ENCODE measurements at places on chromosomes 6 and 20.

GRCh38 chr6:144064402-144065212 lies 30.8 kb downstream of the SF3B5 start:
- no peak for DNase-seq

- no peak for DNase-seq
Measured at GRCh38 chr6:23454080-23454976, 671.7 kb upstream of the NRSN1 start.

- DNase-seq = no peak
Measured at GRCh38 chr6:119346936-119347335, 2.6 kb downstream of the MAN1A1 start.

DNA sequence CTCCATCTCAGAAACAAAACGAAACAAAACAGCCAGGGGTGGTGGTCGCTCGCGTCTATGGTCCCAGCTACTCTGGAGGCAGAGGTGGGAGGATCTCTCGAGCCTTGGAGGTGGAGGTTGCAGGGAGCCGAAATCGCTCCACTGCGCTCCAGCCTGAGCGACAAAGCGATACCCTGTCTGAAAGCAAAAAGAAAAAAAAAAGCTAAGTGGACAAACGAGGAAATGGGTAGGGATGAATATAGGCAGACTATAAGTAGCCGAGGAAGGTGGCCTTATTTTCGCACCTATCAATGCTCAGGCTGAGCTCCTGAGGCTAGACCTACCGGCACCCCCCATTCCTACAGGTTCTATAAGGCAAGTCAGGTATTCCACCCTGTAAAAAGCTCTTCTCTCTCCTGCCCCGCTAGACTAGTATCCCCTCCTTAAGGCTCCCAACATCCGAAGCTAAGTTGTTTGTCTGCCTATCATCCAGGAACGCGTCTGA lies 650 bp upstream of the CASP8AP2 start:
- DNase-seq = no peak

DNA sequence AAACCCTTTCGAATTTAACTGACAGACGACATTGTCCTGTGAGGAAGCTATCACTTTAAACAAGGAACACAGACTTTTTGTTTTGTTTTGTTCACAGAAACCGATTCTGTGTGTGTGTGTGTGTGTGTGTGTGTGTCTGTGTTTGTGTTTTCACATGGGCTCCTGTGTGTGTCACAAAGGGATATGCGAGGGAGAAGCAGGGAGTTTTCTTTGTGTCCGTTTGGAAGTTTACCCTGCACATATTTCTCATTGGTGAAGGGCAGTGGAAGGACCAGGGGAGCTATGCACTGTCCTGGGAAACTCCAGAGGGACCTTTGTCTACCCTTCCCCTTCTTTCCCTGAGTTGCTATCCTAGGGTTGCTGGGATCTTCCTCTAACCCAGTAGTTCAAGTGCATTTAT lies 17.7 kb downstream of the POM121L2 start:
- DNase-seq = no peak

DNA sequence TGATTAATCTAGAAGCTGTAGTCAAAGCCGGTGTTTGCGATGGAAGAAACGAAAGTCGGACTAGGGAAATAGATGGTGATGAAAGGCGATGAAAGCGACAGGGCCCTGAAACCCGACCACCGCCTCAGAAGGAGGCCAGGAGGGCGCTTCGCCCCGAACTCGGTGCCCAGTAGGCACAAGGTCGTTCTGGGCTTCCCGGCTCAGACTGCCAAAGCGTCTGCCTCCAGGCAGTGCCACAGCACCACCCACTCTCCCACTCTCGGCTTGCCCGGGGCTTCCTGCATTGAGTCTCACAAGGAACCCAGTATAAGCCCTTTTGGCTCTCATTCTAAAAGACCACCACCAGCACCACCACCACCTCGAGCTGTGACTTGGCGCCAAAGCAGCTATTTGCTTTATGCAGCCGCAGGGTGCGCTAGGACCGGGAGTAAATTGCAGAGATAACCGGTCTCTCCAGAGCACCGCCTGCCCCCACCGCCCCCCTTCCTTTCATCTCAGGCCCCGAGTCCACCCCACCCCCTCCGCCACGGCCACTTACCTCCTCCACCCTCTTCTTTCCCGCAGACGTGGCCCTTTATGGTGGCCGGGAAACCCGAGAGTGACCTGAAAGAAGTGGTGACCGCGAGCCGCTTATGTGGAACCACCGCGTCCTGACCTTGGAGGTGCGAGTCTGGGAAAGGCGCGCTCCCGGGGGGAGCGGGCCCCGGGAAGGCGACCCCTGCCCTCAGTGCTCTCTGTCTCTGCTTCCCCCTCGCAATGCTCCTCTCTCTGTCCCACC lies 2.4 kb downstream of the TCF21 start:
- DNase-seq = no peak

DNA sequence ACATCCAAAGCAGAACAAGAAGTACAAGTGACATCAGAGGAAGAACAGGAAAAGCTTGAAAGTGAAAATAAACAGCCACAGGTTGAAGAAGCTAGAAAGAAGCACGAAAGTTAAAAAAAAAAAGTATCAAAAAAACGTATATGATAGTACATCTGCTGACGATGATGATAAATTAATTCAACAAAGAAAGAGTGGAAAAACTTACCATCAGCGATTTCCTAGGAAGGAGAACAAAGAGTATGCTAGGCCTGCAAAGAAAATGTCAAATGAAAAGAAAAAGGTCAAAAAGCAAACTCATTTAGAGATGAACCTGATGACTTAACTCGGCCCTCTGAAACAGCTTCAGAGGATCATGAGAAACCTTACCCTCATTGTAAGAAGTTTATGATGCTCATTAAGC lies 3.7 kb downstream of the SAYSD1 start:
- no peak for DNase-seq

GRCh38 chr6:16059496-16059895 lies 69.4 kb upstream of the MYLIP start:
- DNase-seq = no peak

DNA sequence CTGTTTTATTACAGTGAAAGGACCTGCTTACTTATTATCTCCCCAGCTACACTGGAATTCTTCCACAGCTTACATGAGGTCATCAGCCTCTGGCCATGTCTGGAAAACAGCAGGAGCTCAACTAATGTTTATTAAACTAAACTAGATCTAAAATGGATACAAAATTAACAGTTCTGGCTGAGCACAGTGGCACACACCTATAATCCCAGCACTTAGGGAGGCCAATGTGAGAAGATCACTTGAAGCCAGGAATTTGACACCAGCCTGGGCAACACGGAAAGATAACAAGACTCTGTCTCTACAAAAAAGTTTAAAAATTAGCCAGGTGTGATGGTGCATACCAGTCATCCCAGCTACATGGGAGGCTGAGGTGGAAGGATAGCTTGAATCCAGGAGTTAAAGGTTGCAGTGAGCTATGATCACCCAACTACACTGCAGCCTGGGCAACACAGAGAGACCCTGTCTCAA lies 220.8 kb upstream of the MARCKS start:
- no peak for DNase-seq

DNA sequence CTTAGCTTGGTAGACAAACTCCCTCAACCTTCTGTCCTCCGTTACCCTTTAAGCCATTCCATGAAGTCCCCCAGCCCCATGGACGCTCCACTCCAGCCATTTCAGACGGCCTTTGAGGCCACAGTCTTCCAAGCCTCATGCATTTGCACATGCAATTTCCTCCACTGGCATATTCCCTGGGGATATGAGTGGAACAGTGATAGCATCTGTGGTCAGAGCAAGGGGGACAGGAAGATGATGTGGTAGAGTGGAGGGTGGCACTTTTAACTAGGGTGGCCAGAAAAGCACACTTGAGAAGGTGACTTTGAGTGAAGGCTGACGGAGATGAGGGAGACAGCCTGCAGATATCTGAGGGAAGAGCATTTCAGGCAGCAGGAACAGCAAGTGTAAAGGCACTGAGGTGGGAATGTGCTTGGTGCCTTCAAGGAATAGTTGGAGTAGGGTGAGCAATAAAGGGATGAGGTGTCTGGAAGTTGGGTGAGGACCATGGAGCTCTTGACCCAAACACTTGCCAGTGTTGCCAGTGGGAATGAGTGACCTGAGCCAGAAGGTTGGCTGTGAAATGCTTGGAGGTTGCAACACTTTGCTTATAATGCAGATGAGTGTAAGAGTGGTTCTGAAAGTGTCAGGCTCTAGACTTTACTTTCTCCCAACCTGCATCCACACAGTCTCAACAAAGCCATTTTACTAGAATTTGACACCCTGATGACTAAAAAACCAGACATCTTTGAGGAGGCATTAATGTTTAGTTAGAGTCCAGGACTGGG lies 275.6 kb upstream of the SUPT3H start:
- no peak for DNase-seq

- DNase-seq = no peak
Measured at GRCh38 chr6:4533576-4533975, 242.6 kb upstream of the CDYL start.

GRCh38 chr6:36266913-36267644 lies 2.8 kb upstream of the PNPLA1 start:
- no peak for DNase-seq

GRCh38 chr6:13711324-13711732 lies 307 bp downstream of the RANBP9 start:
- no peak for DNase-seq

DNA sequence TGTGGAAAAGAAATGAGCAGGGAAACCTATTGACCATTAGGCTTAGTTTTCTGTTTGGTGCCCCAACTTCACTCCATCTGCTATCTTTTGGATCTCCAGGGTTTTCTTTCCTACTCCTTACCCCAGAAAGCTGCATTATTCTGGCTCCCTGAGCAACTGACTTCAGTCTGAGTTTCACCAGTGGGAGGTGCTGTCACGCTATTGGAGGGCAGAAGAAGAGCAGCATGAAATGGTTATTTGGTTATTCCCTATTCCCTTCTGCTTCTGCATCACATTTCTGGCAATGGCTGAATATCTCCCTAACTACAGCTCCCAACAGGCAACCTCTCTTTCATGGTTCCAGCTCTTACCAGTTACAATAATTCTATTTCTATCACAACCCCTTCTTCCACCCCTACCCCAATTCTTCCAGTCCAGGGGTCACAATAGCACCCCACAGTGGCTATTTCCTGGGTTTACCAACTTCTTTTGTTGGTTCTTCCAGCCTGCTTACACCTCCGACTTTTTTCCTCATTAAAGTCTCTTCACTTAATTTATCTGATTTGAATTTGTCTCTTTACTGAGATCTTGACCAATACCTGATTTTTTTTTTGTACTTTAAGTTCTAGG lies 311.5 kb downstream of the PLCB1 start:
- DNase-seq = no peak

GRCh38 chr6:133017581-133017980 lies 203.2 kb downstream of the RPS12 start:
- no peak for DNase-seq

- no peak for DNase-seq
Measured at GRCh38 chr6:168280899-168281245, 38.7 kb downstream of the DACT2 start.

DNA sequence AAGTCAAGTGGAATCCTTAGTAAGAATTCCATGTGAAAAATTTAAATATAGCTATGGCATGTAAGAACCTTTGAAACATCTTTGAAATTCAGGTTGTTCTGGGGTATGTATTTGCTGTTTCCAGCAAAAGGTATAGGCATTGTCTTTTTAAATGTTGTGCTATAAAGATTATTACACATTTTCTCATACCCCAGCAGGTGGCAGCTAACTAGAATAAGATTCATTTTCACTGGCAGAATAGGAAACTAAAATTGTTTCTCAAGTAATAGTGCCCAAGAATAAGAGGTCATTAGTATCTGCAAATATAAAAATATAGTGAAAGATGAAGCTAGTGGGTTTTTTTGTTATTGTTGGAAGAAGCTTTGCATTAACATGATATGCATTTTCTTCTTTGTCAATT lies 1.8 kb downstream of the GRIK2 start:
- DNase-seq = no peak

DNA sequence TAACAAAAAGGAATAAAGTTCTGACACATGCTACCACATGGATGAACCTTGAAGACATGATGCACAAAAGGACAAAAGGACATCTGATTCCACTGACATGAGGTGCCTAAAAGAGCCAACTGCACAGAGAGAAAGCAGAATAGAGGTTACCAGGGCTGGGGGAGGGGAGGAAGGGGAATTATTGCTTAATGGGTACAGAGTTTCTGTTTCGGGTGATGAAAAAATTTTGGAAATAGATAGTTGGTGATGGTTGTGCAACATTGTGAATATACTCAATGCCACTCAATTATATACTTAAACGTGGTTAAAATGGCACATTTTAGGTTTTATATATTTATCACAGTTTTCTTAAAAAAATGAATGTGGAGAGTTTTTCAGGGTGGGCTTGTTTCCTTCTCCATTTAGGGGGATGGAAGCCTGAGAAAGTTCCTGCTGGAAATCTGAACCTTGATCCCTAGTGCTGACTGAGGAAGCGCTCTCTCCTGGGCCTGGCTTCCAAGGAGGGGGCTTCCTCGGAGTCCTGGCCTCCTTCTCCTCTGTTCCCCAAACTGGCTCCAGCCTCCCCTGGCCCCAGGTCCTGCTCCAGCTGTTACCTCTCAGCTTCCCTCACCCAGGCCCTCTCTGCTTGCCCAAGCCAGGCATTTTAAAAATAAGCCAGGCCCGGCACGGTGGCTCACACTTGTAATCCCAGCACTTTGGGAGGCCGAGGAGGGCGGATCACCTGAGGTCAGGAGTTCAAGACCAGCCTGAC lies 79.2 kb downstream of the NOL4L start:
- no peak for DNase-seq

GRCh38 chr6:166910601-166911000 lies 45.7 kb downstream of the RNASET2 start:
- no peak for DNase-seq

DNA sequence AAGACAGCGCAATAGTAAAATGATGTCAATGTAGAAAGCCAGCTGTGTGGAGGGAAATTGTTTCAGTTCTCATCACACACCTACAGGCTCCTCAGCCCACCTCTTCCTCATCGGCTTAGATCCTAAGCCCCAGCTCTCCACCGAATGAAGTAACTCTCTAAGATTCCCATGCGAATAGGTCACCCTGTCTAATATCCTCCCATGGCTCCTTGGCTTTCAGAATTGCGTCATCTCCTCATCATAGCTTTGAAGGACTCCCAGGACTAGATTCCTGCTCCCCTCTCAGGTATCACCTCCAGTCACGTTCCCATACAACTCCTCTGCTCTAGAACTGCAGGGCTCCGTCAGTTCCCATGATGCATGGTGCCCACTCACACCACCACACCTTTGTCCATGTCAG lies 16.2 kb upstream of the SLC22A16 start:
- no peak for DNase-seq
